ENCODE measurements at places on chromosomes 6 and 20.

DNA sequence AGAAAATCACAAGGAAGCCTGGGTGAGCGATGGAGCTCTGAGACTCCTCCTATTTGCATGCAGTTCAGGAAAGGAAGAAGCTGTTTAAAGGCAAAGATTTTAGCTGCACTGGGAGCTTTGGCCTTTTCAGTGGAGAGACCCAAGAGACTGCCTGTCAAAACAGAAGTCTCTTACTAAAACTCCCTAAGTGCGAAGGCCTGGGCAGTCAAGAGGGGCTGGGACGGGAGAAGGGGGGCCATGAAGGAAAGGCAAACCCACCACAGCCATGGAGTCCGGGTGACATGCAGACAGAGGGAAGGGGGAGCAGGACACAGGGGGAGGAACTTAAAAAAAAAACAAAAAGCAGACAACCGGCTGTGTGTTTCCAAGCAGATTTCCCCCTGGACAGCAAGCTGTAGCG is 537.6 kb upstream of the NOX3 start:
- no peak for ATAC-seq

GRCh38 chr6:41488433-41489119 is 57.6 kb upstream of the FOXP4 start:
- ATAC-seq = no peak

GRCh38 chr6:75204217-75204958 is 1.5 kb downstream of the COL12A1 start:
- ATAC-seq = no peak

DNA sequence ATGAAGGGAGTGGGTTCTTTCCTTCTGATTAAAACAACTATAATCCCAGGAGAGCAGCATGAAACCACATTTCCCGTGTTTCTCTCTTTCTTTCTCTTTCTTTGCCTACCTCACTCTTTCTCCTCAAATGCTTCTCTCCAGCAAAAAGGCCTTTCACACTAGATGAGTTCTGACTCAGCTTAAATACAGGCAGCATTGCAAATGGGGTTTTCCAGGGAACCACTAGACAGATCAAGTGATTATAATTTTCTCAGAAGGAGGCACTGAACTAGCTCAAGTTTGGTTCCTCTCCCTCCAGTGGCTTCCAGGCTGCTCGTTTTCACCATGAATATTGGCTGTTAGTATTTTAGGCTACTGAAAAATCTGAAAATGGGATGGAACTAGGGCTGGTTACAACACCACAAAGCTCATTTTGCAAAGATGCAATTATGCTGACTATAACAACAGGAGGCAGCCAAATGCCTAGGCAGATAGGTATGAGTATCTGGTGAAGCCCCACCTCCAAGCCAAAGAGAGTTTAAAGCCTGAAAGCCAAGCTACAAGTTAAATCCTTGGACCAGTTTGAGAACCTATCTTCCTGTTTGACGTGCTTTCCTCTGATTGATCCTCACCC is 260.0 kb downstream of the MMUT start:
- ATAC-seq = no peak

GRCh38 chr20:45136911-45137310 is 12.6 kb upstream of the WFDC12 start:
- ATAC-seq = no peak

DNA sequence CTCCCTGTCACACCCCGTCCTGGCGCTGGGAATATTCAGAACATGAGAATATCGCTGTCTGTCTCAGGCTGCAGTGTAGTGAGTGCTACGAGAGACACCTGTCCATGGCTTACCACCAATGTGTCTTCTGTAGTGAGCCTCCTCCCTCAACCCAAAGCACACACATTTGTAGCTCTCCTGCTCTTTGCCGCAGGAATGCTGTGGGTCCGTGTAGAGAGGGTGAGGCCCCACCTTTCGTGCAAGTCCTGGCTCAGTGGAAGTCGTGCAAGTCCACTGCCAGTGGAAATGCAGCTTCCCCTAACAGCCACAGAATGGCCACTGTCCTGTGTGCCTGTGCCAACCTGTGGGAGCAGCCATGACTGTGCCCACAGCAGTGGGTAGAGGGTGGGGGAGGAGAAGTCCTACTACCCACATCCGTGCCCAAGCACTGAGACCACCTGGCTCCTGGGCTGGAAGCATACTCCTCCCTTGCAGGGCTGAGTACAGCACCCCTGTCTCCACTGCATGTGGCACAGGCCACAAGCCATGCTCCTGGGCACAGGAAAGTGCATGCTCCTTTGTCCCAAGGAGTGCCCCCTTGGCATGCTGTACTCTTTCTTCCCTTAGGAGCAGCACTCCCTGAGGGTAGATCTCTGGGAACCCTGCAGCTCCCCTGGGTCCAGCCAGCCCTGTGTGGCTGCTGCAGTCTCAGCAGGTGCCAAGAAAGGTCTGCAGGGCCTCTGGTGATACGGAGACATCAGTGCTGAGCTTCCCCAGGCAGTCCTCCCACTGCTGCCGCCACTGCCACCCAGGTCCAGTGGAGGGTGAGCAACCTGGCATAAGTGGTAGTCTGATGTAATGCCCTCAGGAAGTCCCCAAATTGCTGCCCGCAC is 28.0 kb downstream of the IGF2R start:
- ATAC-seq = no peak

GRCh38 chr20:56634307-56634706 is 5.2 kb downstream of the TFAP2C start:
- no peak for ATAC-seq

DNA sequence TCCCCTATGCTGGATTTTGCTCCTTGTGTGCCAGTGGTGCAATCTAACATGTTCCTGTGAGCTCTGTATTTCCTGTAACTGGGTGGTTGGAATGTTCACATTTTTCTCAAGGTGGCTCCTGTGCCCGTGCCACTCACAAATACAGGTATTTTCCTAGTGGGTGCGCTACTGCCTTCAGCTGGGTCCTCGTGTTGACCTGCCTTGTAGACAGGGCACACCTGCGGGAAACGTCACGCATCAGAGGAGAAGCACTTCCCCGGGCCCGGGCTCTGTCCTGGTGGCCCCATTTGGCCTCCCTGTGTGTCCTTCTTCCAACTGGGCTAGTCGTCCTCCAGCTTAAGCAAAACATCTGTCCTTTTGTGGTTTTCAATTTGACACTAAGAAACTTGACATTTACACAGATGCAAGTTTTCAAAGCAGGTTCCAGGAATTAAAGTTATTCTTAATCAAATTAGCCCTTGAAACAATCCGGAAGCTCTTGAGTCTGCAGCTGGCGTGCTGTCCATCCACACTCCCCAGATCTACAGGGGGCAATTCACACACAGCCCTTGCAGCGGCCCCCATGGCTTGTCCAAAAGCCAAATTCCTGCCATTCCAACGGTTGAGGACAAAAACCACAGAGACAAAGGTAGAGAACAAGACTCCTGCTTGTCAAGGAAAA is 275.1 kb downstream of the CDC5L start:
- peak; percentile 65 for ATAC-seq

DNA sequence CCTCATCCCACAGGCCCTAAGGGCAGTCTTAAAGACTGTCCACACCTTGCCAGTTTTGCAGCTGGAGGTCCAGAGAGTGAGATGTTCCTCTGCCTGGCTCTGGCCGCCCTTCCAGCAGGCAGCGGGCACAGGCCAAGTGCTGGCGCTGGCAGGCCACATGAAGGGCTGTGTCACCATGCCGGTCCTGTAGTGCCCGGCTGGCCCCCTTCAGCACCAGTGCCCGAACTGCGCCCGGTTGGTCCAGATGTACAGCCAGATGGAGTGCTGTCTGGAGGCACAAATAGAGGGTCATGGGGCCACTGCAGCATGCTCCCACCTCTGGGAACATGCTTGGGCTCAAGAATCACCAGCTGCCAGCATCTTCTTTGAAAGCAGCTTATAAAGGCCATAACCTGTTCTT is 3.8 kb downstream of the NFKBIE start:
- no peak for ATAC-seq

- ATAC-seq = no peak
Observed at GRCh38 chr6:91566467-91566866, 979.6 kb upstream of the MAP3K7 start.

GRCh38 chr20:58945965-58946631 is 35.0 kb upstream of the NELFCD start:
- no peak for ATAC-seq

- ATAC-seq = no peak
Observed at GRCh38 chr6:17865798-17866725, 121.4 kb downstream of the KIF13A start.

- ATAC-seq = no peak
Observed at GRCh38 chr6:17964633-17965032, 22.8 kb downstream of the KIF13A start.

- ATAC-seq = peak; percentile 73
Observed at GRCh38 chr6:141552463-141552862, 580.3 kb upstream of the GJE1 start.

DNA sequence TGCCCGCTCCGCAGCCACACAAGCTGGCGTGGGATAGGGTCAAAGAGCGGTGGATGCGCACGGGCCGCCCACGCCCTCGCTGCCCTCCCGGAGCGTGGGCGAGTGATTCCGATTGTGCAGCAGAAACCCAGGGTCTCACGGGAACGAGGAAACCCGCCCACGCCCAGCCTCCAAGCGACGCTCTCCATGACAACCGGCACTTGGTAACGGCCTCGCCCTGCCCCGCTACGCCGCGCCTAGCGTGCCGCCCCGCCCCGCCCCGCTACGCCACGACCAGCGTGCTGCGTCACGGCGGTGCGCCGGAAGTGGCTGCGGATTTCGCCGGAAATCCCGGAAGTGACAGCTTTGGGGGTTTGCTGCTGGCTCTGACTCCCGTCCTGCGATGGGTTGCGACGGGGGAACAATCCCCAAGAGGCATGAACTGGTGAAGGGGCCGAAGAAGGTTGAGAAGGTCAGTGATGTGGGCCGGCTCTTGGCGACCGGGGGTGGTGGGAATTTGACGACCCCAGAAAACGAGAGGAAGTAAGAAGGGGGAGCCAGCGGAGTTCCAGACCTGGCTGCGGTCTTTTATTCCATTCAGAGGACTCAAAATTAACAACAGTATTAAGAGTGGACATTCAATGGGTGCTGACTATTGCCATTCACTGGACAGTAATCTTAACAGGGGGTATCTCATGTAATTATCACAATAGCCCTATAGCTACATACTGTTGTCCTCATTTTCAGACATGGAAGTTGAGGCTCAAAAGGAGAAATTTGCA is at the start of gene RTF2:
TSS of gene RTF2 (plus strand) at position 312 of the 761 bp plus-strand sequence. CDS start at position 383, 71 bp downstream.
- ATAC-seq = peak; percentile 100

GRCh38 chr20:59559863-59560262 is 44.5 kb upstream of the PHACTR3 start:
- no peak for ATAC-seq

DNA sequence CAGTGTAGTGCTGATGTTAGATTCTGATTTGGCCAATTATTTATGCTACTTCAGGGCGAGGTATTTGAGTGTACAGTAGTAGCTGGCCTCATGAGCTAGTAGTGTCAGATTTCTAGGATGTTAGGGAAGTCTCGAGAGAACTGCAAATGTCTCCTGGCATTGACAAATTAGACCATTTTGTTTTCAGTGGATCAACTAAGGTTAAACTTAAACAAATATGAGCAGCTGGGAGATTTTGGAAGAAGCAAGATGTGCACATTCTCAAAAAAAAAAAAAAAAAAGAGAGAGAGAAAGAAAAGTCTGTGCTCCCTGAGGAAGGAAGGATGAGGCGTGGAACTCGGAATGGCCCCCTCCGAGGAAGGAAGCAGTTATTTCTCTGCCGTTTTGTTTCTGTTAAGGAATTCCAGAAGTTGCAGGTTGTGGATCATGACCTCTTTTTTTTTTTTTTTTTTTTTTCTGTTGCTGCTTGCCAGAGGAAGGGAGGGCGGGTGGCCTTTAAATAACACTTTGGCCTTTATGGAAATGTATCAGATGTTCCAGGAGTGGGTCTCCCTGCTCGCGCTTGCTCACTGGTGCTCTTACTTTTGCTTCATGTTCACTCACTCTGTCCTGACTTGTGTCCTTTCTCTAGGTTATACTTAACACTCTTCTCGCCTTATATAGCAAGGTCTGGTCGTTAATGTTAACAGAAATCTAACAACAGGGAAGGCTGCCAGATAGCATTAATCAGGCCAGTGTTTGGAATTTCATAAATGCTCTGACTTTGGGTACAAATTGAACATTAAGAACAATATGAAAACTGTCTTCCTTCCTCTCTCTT is 124.4 kb downstream of the TCP11 start:
- no peak for ATAC-seq

- peak; percentile 98 for ATAC-seq
Observed at GRCh38 chr6:136647363-136647852, 97.2 kb upstream of the MAP7 start.

- no peak for ATAC-seq
Observed at GRCh38 chr6:82076916-82077315, 170.6 kb downstream of the IBTK start.

DNA sequence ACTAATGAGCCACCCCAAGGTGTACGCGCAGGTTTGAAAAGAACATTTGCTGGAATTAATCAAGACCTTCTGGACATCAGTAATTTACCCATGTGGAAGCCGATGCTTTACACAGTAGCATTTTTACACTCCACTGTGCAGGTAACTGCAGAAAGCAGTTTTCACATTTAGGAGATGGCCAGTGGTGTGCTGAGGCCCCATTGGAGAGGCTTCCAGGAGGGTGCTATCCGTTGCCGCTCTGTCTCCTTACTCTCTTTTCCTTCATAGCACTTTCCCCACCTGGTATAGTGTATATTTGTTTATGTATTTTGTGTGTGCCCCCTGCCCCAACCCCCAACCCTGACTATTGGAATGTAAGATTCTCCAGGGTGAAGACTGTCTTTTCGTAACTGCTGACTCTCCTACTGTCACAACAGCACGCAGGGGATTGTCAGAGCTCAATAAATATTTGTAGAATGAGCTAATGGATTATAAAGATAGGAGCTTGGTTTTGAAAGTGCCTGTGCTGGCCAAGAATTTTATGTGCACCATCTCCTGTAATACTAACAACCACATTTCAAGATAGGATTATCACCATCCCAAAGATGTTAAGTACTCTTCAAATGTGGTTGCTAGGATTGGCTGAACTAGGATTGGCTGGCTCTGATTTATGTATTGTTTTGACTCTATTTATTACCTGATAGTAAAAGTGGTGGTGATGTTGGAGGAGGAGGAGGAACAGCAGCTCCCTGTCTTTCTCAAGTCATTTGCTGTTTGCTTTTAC is 74.0 kb upstream of the GLP1R start:
- ATAC-seq = no peak
